ENCODE measurements at places on chromosomes 2 and 18.

DNA sequence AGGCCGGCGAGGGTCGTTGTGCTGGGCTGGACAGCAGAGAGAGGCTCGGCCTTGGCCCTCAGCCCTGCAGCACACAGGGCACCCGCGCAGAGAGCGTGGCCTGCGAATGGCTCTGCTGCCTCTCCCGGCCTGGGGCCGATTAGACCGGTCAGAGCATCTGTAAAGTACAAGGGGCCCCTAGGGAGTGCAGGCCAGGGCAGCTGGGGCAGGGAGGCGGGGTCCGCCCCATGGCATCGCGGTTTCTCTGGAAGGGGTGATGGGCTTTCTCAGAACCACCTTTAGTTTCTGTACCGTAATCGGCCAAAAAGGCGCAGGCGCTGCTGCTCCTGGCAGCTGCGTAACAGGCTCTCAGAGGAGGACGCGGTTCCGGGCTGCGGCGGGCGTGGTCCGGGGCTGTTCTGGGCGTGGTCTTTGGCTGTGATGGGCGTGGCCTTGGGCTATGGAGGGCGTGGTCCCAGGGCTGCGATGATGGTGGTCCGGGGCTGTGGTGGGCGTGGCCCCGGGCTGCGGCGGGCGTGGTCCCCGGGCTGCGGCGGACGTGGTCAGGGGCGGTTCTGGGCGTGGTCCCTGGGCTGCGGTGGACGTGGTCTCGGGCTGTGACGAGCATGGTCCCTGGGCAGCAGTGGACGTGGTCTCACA lies 1.5 kb upstream of the GPR148 start:
- DNase-seq, result peak; percentile 87

- DNase-seq, result no peak
These were observed 103.5 kb downstream of the ANTXR1 start for GRCh38 chr2:69116438-69116837.

- DNase-seq, result no peak
These were observed 174.9 kb downstream of the RAB3GAP1 start for GRCh38 chr2:135226961-135227360.

- peak; percentile 68 for DNase-seq
These were observed 153.7 kb downstream of the TGIF1 start for GRCh38 chr18:3603421-3604234.

- no peak for DNase-seq
These were observed 88.4 kb downstream of the PTGR3 start for GRCh38 chr18:75120521-75120920.

DNA sequence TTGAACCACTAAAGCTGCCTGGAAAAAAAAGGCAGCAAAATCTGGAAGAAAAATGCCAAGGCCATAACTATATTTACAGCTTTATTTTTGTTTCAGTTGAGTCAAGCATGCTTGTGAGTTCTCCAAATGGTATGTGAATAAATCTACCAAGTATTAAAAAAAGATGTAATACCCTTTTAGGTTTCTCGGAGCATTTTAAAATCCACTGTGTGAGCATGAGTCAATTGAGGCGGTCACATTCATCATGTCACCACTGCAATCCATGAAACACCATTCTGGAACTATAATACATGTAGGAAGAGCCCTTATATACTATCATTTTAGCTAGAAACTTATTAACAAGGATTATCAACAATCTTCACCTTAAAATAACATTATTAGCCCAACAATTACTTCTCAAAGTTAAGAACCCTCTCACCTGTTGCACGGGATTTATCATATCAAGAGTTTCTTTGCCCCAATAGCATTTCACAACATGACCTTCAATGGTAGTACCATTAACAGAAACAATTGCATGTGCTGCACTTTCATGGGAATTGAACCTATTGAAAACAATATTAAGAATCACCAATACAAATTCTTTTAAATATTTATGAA lies 24.2 kb upstream of the C2orf42 start:
- no peak for DNase-seq

DNA sequence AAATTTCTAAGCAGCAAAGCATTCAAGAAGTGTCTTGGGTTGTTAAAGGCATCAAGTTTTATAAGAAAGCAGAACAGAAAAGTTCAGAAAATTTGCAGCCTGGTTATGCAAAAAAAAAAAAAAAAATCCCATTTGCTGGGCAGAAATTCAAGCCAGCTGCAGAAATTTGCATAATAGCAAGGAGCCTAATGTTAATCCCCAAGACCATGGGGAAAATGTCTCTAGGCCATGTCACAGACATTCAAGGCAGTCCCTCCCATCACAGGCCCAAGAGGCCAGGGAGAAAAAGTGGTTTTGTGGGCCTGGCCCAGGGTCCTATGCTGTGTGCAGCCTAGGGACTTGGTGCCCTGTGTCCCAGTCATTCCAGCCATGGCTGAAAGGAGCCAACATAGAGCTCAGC lies 269.0 kb upstream of the SLC39A10 start:
- DNase-seq, result no peak

DNA sequence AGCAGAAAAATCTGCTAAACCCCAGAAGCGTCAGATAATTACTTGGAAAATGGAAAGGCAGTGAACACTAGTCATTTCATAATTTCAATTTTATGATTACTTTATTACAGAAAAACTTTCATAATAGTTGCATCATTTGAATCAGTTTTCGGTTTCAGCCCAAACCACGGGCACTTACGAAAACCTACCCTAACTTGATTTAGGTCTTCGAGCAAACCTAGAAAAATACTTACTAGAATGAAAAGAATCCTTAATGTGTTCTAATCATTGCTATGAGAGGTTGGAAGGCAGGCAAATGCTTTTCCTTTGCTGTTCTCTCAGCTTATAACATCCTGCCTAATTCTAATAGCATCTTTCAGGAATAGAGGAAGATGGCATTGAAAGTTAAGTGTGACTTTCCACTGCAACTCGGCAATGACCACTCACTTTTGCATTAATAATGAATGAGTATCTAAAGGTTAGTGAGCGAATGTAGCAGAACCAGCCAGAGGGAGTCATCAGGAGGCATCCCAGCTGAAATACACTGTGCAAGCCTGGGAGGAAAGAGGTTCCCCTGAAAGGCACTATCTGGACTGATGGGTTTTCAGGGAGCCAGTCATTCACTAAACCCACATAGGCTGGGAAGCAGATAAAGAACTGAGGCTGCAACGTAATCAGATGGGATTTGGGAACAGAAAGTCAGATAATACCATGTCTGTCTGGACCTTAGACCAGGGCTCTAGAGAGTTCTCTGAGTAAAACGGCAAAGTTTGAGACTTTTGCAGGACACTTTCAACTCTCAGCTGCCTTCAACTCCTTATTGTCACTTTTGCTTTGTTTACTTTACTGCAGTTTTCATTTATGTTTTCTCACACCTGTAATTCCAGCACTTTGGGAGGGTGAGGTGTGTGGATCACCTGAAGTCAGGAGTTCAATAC lies 520.8 kb downstream of the RNF144A start:
- DNase-seq, result no peak

GRCh38 chr18:28804512-28805202 lies 627.7 kb upstream of the CDH2 start:
- DNase-seq, result no peak

DNA sequence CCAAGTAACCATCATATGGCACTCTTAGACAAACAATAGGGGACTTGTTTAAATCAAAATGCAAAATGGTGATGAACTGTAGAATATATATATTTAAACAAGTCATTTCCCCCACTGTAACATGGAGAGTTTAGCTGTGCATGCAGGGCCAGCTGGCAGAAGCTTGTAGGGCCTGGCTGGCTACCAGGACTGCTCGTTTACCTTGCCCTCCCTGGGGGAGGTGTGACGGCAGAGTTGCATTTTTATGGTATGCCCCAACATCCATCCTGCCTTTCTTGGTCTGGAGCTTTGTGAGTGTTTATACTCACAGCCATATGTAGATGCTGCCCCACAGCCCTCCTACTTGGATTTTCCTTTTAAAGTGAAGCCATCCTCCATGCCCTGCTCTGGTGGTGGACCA lies 101.7 kb upstream of the ZFP36L2 start:
- no peak for DNase-seq

- DNase-seq, result no peak
These were observed 50.7 kb upstream of the MGAT5 start for GRCh38 chr2:134203175-134203574.

GRCh38 chr2:174392706-174393105 lies 2.8 kb upstream of the SCRN3 start:
- no peak for DNase-seq
